Fibroblast of skin of abdomen (primary cell): ENCODE measurements at places on chromosomes 6 and 20.

GRCh38 chr6:156242206-156242605 is 535.0 kb upstream of the ARID1B start:
- no peak for DNase-seq

DNA sequence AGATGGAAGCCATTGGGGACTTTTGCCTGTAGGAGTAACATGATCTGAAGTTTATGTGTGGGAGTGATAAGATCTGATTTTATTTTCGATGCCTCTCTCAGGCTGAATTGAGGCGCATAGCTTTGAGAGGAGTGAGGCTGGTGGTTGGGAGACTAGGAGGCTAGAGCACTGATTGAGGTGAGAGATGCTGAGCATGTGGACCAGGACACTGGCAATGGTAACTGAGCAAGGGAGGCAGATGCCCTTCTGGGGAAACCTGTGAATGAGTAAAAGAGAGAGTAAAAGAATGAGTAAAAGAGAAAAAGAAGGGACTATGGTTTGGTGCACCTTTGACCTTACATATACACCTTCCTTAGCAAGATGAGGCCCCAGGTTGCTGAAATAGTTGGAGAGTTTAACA is 3.0 kb downstream of the RRP36 start:
- DNase-seq: no peak

GRCh38 chr6:136613477-136613876 is 63.3 kb upstream of the MAP7 start:
- DNase-seq: peak; percentile 88

- no peak for DNase-seq
Measured at GRCh38 chr20:58192567-58192966, 35.9 kb downstream of the ANKRD60 start.

DNA sequence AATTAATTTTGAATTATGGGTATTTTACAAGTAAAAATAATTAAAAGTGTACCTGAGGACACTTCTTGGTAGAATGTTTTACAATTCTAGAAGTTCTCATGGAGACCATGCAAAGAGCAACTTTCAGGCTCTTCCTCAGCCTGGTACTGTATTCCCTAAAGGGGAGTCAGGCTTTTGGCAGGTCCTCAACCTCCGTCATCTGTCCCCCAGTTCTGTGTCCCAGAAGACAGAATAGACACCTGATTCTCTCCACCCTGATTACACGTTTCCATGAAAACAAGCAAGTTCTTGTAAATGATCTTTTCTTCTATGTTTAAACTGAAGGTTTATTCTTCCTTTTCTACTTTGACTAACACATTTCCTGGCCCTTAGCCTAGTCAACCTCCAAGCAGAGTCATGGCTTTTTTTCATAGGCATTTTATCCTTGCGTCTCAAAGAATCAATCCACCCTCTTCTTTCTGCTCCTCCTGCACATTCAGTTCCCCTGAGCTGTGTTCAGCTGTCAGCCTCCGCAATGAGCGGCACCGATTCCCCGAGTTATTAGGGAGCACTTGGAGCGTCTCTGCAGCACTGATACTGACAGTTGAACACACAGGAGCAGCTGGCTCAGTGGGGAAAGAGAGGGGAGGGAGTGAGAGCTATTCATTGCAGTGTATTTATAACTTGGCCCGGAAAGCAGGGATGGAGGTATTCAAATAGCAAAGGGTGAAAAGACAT is 1082.4 kb upstream of the MAP3K7 start:
- no peak for DNase-seq

DNA sequence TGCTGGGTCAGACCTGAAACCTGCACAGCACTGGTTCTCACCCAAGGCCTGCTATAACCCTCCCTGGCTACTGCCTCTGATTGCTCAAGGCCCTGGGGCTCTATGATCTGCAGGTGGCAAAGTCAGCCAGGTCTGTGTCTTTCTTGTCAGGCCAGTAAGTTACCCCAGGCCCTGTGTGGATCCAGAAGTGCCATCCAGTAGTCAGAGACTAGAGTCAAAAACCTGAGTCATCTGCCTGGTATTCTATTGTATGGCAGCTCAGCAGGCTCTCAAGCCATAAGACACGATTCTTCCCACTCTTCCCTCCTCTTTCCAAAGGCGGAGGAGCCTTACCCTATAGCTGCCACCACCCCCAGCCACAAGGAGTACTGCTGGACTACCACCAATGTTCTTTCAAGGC is 593.0 kb downstream of the FRK start:
- DNase-seq: no peak

GRCh38 chr20:49594143-49594930 is 26.4 kb upstream of the PTGIS start:
- DNase-seq: peak; percentile 75

DNA sequence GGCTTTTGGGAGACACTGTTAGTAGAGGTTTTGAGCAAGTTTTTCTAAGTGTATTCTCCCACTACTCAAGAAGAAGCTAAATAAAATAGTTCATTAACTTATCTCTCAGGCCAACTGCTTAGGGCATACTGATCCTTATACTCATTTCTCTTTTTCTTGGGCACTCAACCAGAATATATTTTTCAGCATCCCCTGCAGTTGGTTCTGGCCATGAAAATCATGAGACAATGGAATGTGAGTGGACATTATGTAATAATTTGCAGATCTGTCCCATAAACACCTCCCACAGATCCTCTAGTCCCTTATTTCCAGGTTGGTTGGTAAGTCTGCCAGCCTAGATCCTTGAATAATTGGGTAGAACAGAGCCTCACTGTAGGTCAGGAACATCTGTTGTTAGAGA is 136.7 kb downstream of the AIG1 start:
- DNase-seq: peak; percentile 28

DNA sequence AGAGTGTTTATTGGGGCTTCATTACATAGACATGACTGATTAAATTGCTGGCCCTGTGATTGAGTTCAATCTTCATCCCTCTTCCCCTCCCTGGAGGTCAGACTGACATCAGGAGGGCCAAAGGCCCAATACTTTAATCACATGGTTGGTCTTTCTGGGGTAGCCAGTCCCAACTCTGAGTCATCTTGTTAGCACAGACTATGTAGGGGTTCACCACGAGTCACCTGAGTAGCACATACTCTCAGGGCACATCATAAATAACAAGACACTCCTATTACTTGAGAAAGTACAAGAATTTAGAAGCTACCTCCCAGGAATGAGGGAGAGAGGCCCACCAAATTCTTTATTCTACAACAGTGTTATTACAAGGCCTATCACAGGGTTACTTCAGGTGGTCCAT is 11.3 kb downstream of the GINS1 start:
- peak; percentile 24 for DNase-seq

DNA sequence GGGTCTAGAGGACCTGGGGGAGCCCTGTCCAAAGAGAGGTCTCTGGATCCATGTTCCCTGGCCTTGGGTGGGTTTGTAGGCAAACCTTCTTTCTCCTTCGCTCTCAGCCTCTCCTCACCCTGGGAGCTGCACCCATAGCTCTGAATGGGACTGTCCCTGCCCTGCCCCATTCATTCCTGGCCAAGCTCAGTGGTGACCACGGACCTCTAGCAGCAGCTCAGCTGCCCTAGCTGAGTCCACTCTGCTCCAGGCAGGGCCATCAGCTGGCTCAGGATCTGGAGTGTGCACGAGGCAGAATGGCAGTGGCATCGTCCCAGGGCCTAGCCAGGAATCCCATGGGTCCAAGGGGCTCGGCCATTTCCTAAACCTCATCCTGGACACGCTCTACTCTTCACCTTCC is 5.3 kb downstream of the ULBP3 start:
- no peak for DNase-seq

DNA sequence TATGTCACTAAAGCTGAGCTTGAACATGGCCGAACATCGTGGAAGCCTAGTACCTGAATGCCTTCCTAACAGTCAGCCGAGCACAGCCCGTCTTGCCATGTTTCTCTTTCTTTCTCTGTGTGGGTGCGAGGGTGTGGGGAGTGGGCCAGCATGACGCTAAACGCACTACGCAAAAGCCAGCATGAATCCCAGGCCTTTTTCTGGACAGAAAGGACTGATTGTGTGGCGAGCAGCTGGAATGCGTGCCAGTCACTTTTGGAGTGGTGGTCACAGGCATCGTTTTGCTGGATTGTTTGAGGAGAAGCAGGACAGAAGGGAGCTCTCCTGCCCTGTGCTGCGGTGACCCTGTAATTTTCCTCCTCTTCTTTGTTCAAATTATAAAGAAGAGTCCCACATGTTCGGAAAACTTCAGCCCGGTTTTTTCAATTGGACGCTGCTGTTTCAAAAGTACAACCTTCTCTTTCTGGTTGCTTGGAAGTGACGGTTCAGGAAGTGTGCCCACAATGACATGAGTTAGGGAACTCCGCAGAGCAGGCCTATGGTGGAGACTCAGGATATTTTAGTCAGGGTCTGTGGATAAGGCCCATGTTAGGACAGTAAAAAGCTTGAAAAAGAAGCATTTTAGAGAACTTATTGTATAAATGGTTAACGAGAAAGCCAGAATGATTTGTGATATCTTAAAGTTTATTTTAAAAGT is 54.3 kb downstream of the PDE7B start:
- DNase-seq: no peak

- no peak for DNase-seq
Measured at GRCh38 chr20:2289475-2289874, 6.3 kb upstream of the TGM3 start.

GRCh38 chr20:9668381-9668780 is 154.0 kb downstream of the LAMP5 start:
- no peak for DNase-seq

DNA sequence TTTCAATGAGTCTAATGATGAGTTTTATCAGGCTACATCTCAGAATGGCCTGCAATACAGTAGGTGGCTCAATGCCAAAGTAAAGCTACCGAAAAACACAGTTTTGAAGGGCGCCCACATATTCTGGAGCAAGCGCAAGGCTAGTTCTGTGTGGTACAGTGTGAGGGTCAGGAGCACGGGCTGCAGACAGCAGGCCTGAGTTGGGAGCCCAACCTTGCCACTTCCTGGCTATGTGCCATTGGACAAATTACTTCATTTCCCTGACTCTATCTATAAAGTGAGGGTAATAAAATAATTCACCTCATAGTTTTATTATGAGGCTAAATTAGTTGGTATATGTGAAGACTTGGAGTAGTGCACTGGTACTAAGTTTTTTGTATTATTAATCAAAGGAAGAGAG is 150.7 kb downstream of the OPN5 start:
- DNase-seq: no peak

- DNase-seq: no peak
Measured at GRCh38 chr20:2261046-2261485, 34.7 kb upstream of the TGM3 start.

GRCh38 chr20:18225632-18226031 is 62.7 kb upstream of the ZNF133 start:
- DNase-seq: no peak

- DNase-seq: no peak
Measured at GRCh38 chr6:132607544-132608233, 16.4 kb downstream of the TAAR2 start.
